GM23338 (cell line): ENCODE measurements at places on chromosomes 16 and 17. TPM values are rescaled to one million over a fixed set of nuclear protein-coding genes. Genes with fewer than 3 reads are reported as not detected.

The TLE7 gene
- 2.5 and 4.2 TPM in 2 replicates for total RNA-seq

The ASPA gene
- total RNA-seq = 0.04 TPM in 1 of 2 replicates, not detected in the other

The DRC7 gene
- not detected in 2 replicates for total RNA-seq

The TBC1D26 gene
- 0.23 and 2.8 TPM in 2 replicates for total RNA-seq

The ACSM2B gene
- not detected in 2 replicates for total RNA-seq

The PRSS33 gene
- 0.47 and 1.4 TPM in 2 replicates for total RNA-seq

The DOC2A gene
- total RNA-seq = 7.5 and 10.0 TPM in 2 replicates

The FAM83G gene
- 44.5 and 46.6 TPM in 2 replicates for total RNA-seq

The TNFRSF13B gene
- not detected in 2 replicates for total RNA-seq

DNA sequence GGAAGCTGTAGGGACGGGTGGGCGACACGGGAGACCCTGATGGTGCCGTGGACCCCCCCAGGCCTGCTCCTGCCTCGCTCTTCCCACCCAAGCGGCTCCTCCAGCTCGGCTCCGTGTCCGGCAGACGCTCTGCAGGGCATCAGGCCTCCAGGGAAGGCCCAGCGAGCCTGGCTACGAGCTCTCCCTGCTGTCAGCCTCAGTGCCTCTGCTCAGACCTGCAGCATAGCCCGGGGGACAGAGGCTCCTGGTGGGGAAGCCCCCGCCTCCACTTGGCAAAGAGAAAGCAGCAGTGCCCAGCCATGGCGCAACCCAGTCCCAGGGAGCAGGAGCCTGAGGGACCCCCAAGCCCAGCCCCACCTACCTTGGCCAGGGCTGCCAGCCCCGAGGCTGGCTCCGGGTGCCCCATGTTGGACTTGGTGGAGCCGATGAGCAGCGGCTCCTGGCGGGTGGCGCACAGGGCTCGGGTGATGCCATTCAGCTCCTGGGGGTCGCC, 5.9 kb downstream of the FASN start:
- DNase-seq = no peak

DNA sequence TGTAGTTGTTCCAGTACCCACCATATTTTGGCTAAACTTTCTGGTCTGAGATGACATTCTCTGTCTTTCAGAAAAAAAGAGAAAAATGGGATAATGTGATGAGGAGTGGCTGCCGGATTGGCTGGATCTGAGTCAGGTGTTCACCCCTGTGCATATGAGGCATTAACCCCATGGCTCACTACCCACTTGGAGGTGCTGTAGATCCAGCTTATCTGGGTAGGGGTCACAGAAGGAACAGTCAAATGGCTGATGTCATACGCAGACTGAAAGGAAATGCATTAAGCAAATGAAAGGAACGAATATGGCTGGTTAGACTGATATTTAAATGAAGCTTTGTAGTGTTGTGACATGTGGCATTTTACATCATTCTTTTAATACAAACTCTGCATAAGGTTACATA, 17.3 kb downstream of the MAP2K6 start:
- no peak for DNase-seq

- no peak for DNase-seq
Measured at GRCh38 chr17:50090071-50090470, 5.1 kb upstream of the PDK2 start.

- no peak for DNase-seq
Measured at GRCh38 chr17:40912486-40913210, 24.8 kb downstream of the KRT23 start.

DNA sequence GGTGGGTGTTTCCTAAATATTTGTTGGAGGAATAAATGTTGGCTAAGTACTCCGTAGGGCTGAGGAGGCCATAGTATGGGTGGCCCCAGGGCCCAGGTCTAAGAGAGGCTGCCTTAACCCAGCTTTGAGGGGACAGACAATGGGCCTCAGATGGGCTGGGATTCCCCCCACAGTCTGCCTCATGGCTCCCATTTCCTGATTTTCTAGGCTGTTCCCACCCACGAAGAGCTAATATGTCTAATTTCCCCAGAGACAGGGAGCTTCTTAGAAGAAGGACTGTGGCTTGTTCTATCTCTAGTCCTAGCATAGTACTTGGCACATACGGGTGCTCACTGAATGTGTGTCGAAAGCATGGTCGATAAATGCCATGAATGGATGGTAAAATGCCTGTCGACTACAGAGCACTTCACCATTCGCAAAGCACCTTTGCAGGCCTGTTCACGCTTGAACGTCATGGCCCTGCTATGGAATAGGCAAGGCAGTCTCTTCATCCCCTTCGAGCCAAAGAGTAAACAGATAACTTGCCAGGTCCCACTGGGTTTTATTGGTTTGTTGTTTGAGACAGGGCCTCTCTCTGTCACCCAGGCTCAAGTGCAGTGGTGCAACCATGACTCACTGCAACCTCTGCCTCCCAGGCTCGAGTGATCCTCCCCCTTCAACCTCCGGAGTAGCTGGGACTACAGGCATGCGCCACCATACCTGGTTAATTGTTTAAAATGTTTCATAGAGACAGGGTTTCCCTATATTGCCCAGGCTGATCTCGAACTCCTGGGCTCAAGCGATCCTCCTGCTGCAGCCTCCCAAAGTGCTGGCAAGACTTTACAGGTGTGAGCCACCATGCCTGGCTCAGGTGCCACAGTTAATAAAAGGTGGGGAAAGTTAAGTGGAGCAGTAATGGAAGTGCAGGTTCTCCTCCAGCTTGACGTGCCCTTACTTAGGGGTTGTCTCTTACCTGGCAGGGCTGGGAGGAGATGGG, 9.7 kb downstream of the CHAD start:
- DNase-seq = no peak

DNA sequence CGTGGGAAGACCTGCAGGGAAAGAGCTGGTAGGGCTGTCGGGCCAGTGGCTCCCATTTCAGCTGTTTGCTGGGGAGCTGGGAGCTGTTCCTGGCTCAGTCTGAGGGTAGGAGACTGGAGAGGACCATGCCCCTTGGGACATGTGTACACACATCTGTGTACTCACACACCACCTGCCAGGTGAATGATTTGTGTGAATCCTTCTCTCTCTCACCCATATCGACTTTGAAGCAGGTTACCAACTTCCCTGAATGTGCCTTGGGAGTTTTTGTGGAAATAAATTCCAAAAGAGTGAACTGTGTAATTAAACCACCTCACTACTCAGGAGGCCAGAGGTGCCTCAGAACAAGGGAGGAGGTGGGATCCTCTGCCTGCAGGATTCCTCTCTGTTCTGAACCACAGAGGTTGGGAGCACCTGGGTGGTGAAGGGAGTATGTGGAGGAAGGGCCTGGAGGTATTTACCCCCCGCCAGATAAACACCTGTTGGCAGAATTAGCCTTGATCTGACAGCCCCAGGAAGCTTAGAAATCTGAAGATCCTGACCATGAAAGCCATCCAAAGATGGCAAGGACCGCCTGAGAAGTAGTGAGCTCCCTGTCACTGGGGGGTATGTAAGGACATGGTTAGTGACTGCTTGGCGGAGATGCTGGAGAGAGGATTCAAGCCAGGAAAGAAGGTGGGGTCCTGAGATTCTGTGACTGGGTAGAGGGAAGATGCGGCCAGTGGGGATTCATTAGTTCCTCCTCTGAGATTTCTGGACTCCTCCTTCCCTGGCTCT, 3.3 kb downstream of the ABCC3 start:
- no peak for DNase-seq

- DNase-seq = no peak
Measured at GRCh38 chr17:69760562-69760961, 314.5 kb upstream of the KCNJ16 start.

GRCh38 chr17:7294614-7295153, at the start of gene YBX2:
YBX2 (minus strand) TSS chr17:7294639; CDS start chr17:7294500, 139 bp downstream.
- DNase-seq = peak; percentile 98

DNA sequence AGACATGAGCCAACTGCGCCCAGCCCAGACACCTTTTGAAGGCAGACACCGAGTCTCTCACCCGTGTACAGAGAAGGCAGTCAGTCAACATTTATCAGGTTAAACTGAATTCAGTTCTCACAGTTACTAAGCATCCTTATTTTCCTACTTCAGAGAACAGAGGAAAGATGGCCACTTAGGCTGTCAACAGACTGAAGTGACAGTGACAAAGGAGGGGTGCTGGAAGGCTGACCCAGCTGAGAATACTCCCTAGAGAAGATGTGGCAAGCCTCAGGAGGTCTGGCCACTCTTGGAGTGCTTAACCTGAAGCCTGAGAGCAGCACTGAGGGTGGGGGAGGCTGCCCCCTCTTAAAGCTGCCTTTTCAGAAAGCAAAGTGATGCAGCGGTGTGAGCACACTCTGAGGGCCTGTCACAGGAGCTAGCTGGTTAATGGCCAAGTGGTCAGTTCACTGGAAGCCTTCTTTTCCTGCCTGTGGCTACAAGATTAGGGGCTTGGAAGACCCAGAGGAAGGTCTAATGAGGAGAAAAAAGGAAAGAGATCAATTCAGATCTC, 51.0 kb upstream of the SREBF1 start:
- no peak for DNase-seq

DNA sequence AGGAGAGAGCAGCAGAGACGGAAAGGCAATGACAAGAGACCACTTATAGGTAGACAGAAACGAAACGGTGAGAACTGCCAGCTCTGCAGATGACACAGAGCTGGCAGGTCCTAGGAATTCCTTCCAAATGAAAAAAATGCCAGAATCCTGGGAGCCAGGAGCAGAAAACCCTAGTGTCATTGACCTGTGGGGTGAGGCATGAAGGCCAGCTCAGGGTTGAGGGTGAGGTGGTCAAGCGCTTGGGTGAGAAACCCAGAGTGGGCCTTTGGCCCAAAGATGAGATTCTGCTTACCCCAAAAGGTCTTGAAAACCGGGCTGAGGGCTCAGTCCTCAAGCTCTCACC, 9.2 kb downstream of the HIC1 start:
- no peak for DNase-seq

GRCh38 chr17:49333804-49334203, 28.2 kb downstream of the ZNF652 start:
- DNase-seq = no peak

DNA sequence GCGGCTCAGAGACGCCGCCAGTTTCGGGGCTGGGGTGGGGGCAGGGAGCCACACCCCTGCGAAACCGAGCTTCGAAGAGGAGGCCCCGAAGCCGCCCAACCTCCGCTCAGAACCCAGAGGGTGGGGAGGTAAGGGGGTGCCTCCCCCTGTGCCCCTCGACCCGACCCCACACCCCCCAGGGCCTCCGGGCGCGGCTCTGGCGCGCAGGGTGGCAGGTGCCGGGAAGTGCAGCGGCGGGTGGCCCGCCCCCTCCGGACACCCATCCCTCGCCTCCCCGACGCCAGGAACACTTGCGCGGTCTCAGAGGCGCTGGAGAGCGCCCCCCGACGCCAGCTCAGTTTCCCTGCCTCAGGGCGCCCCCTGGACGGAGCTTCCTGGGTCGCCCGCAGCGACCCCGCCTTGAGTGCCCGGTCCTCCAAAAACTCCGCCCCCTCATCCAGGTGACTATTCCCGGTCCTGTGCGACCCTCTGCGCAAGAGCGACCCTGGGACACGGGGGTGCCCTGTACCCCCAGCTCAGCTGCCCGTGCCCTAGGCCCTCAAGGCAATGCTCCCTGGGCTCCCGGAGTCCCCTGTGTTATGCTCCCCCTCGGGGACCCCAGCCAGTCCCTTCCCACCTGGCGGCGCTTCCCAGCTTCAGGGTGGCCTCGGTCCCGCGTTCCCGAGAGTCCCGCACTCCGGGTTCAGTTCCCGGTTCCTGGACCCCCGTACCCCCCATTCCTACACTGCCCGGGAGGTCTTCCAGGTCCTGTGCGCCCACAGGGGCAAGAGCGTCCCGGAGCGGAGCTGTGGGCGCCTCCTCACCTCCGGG, 562 bp downstream of the PPL start:
- peak; percentile 82 for DNase-seq

GRCh38 chr17:46817151-46817900, 1.2 kb downstream of the WNT3 start:
- DNase-seq = peak; percentile 44

GRCh38 chr17:6752068-6752909, 3.6 kb upstream of the XAF1 start:
- DNase-seq = no peak

- DNase-seq = no peak
Measured at GRCh38 chr16:81936209-81937000, 74.9 kb downstream of the SDR42E1 start.

- no peak for DNase-seq
Measured at GRCh38 chr17:14918540-14918939, 346.6 kb downstream of the PMP22 start.

GRCh38 chr17:39080421-39081078, 70.9 kb downstream of the PLXDC1 start:
- no peak for DNase-seq

GRCh38 chr17:81260171-81260570, 21.1 kb downstream of the NDUFAF8 start:
- no peak for DNase-seq

- DNase-seq = peak; percentile 94
Measured at GRCh38 chr17:78356101-78356713, 3.7 kb downstream of the SOCS3 start.

- peak; percentile 72 for DNase-seq
Measured at GRCh38 chr17:80195671-80196529, 24.2 kb downstream of the SGSH start.

DNA sequence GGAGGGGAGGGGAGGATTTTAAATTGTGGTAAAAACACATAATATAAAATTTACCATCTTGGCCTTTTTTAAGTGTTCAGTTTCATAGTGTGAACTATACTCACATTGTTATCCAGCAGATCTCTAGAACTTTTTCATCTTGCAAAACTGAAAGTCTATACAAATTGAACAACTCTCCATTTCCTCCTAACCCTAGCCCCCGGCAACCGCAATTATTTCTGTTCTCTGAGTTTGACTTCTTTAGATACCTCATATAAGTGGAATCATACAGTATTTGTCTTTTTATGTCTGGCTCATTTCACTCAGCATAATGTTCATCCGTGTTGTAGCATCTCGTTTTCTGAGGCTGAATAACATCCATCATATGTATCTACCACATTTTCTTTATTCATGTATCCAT, 30.0 kb upstream of the MRTFB start:
- no peak for DNase-seq

GRCh38 chr16:58120234-58120633, 8.9 kb downstream of the CFAP20 start:
- no peak for DNase-seq

DNA sequence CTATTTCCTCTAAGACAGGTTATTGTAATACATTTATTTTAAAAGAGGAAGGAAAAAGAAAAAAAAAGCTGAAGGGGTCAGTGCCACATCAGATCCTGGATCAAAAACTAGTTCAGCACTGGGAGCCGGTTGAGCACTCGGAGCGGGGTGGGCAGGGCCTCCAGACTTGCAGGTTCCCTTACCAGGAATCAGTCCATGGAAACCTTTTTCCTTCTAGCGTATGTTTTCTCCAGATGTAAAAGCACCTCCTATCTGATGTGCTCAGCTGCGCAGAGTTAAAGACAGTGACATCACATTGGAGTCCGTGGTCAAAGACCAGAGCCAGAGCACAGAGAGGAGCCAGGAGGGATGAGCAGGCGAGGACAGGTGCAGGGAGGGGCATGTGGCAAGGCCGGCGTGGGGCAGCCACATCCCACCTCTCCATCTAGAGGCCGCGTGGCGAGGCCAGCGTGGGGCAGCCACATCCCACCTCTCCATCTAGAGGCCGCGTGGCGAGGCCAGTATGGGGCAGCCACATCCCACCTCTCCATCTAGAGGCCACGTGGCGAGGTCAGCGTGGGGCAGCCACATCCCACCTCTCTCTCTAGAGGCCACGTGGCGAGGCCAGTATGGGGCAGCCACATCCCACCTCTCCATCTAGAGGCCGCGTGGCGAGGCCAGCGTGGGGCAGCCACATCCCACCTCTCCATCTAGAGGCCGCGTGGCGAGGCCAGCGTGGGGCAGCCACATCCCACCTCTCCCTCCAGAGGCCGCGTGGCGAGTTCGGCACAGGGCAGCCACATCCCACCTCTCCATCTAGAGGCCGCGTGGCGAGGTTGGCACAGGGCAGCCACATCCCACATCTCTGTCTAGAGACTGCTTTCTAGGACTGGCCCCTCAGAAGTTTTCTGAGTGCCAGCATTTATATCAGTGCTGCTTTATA, 166.8 kb upstream of the CHMP6 start:
- no peak for DNase-seq
